ENCODE measurements at places on chromosomes 3 and 15. TPM values are rescaled to one million over a fixed set of nuclear protein-coding genes. Genes with fewer than 3 reads are reported as not detected.

GRCh38 chr15:63513271-63513670 is 8.9 kb downstream of the USP3 start:
- DNase-seq, result no peak

DNA sequence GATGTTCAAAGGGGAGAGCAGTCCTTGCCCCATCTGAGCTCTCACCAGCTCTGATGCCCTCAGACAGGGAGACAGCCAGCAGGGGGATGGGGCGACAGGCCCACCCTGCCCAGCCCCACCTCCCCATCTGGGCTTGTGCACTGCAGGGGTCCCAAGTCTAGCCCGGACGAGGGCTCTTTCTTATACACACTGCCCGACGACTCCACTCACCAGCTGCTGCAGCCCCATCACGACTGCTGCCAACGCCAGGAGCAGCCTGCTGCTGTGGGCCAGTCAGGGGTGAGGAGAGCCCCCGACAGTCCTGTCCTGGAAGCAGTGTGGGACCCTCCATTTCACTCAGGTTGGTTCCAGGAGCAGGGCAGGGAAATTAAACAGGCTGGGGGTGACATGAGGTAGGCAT is 73.9 kb downstream of the BOC start:
- no peak for DNase-seq

DNA sequence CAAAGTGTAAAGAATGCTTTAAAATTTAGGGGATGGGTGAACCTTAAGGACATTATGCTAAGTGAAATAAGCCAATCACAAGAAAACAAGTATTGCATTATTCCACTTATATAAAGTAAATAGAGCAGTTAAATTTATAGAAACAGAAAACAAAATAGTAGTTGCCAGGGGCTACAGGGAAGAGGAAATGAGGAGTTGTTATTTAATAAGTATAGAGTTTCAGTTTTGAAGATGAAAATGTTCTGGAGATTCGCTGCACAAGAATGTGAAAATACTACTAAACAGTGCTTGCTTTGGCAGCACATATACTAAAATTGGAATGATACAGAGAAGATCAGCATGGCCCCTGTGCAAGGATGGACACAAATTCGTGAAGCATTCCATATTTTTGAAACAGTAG is 32.0 kb downstream of the DNAH12 start:
- no peak for DNase-seq

DNA sequence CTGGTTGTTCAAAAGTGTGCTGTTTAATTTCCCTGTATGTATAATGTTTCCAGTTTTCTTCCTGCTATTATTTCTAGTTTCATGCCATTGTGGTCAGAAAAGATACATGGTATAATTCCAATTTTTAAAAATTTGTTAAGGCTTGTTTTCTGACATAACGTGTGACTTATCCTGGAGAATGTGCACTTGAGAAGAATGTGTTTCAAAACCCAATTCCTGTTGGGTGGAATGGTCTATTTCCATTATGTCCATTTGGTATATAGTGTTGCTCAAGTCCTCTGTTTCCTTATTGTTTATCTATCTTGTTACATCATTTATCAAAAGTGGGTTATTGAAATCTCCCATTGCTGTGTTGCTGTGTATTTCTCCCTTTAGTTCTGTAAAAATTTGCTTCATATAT is 215.4 kb downstream of the GREM1 start:
- no peak for DNase-seq

- no peak for DNase-seq
These were observed 62.8 kb downstream of the MDFIC2 start for GRCh38 chr3:70249509-70250160.

DNA sequence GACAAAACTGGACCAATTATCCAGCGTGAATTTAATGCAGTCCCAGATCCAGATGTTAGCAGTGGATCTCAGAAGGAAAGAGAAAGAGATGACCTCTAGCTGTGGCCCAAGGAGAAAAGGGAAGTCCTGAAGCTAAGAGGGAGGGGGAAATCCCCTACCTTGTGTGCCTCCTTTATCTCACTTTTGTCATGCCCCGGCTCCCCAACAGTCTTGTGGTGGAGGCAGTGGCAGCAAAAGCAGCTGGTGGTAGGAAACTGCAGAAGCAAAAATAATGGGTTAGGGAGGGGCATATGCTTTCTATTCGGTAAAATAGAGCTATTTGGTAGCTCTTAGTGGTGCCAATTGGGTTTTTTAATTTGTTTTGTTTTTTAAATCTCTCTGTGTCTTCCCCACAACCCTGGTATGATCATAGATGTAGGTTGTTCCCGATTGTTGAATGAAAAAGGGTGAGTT is 56.5 kb downstream of the MCTP2 start:
- no peak for DNase-seq

DNA sequence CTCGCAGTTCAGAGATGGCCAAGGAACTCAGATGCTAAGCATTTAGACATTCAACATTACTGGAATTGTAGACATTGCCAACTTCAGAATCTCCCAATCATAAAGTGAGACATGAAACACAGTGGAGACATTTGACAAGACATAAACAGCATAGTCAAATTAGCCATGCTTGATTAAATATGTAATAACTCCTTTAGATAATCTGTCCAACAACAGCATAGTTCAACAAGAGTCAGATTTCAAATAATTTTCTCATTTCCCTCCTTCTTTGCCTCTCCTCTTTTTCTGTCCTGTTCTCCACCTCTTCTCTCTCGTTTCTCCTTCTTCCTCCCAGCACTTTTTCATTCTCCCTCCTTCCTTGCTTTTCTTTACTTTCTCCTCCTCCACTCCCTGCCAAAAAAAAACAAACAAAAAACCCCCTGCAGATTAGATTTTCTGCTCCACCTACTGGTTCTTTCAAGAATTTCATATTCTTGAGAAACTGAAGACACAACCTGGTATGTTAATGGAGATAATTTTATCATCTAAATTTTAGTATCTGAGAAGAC is 20.2 kb downstream of the CPOX start:
- no peak for DNase-seq

DNA sequence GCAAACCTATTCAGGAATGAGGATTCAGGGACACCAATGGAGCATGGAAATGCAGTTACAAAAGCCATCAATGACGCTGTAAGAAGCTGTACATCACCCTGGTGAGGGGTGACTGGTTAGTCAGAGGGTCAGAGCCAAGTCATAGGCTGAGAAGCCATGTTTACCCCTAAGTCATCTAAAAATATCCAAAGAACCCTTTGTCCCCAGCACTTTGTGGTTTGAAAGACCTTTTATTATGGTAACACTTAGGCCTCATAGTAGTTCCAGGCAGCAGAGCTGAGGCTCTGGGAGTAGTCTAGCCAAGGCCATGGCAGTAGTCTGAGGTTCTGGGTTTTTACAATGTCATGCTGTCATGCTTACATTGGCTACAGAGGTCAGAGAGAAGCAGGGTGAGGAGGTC is 131.2 kb downstream of the CTNNB1 start:
- DNase-seq, result no peak

DNA sequence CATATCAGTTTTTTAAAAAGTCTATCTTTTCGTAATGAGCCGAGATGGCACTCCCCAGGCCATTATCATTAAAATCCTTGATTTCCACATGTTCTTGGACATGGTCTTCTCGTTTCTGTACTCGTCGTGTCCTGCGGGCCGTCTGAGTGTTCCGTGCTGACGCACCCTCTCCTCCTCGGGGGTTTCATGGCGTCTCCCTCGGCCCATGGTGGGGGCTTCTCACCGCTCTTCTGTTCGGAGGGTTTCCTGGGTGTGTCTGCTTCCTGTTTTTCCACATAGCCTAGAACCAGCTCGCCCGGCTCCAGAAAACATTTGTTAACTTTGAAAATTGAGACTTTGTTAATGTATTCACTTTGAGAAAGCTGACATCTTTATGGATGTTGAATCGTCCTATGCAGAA is 92.7 kb downstream of the VGLL4 start:
- DNase-seq, result no peak

DNA sequence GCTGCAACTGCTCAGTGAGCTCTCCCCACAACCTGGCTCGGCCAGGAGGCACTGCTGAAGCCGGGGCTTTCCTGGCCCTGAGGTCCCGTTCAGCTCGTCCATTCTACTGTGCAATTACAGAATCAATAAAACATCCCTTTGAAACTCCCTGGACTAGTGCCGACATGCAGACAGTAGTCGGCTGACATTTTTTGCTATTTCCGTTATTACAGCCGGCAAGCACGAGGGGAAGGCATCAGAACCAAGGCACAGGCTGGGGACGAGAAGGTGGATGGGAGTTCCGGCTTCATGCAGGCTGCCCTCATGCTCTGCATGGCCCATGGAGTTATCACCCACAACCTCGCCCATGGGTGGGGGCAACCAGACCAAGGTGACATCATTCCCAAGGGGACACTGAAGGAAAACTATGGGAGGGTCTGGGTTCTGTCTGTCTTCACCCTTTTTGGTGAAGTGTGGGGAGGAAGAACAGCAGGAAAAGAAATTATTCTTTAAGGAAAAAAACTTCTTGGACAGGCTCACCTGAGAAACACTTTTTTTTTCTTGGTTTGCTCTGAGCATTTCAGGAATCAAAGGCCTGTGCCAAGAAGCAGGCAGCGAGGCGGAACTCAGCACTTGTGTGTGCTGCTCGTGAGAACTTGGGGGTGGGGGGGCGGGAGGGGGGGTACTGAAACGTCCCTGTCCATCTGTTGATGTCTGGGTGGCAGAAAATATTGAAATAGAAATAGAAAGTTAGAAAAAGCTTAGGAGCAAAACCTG is 154.5 kb downstream of the FOXP1 start:
- no peak for DNase-seq

DNA sequence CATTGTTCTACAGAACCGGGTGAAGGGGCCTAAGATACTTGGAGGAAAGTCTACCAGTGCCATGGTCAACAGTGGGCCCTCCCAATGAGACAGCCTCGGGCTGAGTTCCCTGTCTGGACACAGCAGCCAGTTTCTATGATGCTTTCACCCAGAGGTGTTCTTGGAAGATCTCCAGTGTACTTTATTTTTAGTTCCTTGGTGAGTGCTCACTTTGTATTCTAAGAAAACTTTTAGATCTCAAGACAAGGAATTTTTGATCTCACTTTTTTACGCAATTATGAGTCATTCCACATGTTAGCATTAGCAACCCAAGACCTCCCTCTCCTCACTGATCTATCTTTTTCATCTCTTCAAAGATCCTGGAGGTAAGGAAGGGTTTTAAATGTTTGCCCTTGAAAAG is 287.7 kb downstream of the RORA start:
- no peak for DNase-seq

DNA sequence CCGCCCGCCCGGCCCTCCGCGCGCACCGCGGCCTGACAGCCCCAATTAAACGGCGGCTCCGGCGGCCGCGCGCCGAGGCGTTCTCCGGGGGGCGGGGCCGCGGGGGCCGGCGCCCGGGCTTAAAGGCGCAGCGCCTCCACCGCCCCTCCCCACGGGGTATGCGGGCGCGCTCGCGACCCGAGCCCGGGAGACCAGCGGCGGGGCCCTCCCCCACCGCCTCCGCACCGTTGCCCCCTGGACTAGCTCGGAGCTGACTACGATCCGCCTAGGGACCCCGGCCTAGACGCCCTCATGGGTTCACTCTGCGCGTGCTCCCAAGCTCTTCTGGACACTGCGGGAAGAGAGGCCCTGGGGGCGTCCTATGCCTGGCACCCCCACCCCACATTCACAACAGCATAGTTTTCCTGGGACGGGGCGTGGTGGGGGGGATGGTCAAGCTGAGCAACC is at the start of gene DUSP7:
DUSP7 (minus strand) TSS at position 51 of the 447 bp plus-strand sequence. CDS start 205 bp downstream, outside the sequence.
- DNase-seq, result peak; percentile 53

DNA sequence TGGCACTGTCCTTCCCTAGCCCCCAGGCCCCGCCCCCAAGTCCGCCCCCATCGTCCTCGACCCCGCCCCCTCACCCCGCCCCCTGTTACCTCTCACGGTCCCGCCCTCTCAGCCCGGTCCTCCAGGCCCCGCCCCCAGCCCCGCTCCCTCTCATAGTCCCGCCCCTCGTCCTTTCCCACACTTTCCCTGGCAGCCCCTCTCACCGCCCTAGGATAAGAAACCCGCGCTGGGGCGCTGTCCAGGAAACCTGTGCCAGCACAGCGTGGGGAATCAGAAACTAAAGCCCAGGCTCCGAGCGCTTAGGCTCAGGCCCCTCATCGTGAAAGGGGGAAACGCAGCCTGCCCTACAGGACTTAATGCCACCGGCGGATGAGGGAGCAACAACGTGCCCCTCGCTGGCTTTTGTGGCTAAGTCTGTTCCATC is 20.9 kb downstream of the TRPM1 start:
- peak; percentile 55 for DNase-seq

DNA sequence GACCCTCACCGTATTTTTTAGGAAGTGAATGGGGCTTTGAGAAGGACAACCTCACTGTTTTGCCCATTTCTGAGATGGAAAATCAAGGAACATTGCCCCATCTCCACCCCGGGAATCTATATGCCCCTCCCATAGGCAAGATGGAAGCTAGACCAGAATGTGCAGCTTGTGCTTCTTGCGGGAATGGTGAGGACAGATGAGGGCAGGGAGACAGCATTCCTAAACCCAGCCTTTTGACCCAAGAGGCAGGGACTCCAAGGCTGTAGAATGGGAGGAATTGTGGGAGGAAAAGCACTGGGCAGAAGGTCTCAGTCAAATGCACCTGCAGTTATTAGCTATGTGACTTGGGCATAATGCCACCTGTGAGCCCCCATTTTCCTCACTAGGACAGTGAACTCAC is 66.9 kb downstream of the SMAD3 start:
- DNase-seq, result no peak

- DNase-seq, result no peak
These were observed 519.2 kb upstream of the AGTR1 start for GRCh38 chr3:148178503-148178902.

GRCh38 chr15:75799190-75799589 is 44.1 kb upstream of the UBE2Q2 start:
- DNase-seq, result no peak

DNA sequence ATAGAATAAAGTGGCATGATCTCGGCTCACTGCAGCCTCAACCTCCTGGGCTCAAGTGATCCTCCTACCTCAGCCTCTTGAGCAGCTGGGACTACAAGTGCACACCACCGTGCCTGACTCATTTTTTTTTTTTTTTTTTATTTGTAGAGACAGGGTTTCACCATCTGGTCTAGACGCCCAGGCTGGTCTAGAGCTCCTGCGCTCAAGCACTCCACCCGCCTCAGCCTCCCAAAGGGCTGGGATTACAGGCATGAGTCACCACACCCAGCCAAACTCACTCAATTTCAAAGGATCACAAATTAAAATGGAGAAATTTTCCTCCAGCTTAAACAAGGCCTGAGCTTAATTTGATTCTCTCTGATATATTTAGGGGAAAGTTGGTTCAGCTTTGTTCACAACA is 27.3 kb upstream of the NMB start:
- no peak for DNase-seq

DNA sequence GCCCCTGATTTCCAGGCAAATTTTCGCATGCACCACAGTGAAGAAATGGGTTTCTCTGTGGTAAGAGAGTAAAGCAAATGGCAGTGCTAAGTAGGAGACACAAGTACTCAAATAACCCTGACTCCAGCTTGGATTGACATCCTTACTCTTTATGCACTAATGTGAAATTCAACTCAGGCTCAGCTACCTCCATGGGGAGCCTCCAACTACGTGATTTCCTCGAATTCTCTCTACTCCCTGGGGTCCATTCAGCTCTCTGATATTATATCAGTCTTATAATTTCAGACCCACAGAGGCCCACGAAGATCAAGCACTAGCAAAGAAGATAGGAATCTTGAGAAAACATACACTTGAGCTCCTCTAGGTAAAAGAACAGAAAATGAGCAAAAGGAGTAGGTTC is 407.6 kb upstream of the CCDC54 start:
- DNase-seq, result no peak

CACNA1D gene
- 0.81 TPM for total RNA-seq

ADAMTS7 gene
- total RNA-seq, result 0.27 TPM

CATSPER2 gene
- total RNA-seq, result 3.2 TPM

MKRN3 gene
- 1.3 TPM for total RNA-seq

DNAJA4 gene
- 6.7 TPM for total RNA-seq

SETMAR gene
- 23.4 TPM for total RNA-seq

SCG3 gene
- total RNA-seq, result under 0.01 TPM

GPR87 gene
- not detected for total RNA-seq

PODXL2 gene
- total RNA-seq, result 12.4 TPM

MORC1 gene
- total RNA-seq, result under 0.01 TPM

TSPAN3 gene
- total RNA-seq, result 182 TPM

DOCK3 gene
- 1.3 TPM for total RNA-seq

All from hematopoietic multipotent progenitor cell (in vitro differentiated cells).